Stimulated activated CD4-positive, alpha-beta T cell treated with anti-CD3 and anti-CD28 coated beads, TNF-alpha, amount 100 ng/mL, for 48 hours (primary cell): ENCODE measurements at places on chromosomes 1 and 21.
A peak's percentile ranks its signal among the peaks of the same experiment; 100 is the strongest.

DNA sequence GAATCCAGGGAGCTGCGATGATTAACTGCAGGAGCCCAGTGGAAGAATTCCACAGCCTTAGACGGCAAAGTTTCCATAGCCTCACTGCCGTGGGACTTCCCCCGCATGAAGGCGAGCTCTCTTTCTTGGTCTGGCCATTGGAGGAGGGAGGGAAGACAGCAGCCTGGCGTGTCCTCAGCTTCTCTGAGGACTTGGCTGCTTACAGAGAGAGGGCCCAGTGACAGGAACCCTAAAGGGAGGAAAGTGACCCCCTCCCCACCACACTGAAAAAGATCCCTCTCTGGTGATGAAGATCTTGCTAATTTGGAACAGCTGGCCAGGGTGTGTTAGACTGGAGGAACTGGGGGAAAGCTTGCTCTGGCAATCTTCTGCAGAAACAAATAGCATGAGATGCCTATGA lies 41.0 kb downstream of the ATP2B4 start:
- no peak for DNase-seq

- DNase-seq, result no peak
Observed at GRCh38 chr1:31414980-31415370, 2.0 kb downstream of the SERINC2 start.

- no peak for DNase-seq
Observed at GRCh38 chr1:33094971-33095604, 14.1 kb downstream of the AZIN2 start.

DNA sequence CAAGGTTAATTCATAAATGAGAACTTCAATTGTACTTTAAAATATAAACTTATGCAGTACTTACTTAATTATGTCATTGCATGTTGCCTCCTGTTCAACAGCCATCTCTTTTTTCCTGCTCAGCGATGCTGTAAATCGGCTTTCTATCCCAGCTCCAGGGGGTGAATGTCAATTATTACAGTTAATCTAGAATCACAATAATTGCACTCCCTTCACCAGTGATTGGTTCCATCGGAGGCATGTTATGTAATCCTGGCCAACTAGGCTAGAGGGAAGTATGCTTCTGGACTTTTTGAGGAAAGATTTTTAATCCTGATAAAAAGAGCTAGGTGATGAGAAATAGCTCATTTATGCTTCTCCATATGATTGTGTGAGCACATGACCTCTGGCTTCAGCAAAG lies 53.8 kb upstream of the SGIP1 start:
- no peak for DNase-seq

DNA sequence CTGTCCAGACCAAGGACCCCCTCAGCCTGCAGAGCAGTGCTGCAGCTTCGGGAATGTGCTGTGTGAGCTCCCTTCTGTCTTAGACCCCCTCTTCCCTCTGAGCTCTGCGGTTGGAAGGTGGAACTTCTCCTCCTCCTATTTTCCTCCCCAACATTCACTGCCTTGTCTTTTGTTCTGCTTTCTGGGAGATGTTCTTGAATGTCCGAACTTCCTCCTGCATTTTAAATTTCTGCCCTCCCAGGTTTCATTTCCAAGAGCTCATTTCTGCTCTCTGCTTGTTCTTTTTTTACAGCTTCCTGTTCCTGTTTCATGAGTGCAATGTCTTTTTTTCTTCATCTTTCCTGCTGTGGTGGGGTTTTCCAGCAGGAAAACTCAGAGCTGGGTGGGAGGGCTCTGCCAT lies 29.3 kb downstream of the RRP1 start:
- no peak for DNase-seq

DNA sequence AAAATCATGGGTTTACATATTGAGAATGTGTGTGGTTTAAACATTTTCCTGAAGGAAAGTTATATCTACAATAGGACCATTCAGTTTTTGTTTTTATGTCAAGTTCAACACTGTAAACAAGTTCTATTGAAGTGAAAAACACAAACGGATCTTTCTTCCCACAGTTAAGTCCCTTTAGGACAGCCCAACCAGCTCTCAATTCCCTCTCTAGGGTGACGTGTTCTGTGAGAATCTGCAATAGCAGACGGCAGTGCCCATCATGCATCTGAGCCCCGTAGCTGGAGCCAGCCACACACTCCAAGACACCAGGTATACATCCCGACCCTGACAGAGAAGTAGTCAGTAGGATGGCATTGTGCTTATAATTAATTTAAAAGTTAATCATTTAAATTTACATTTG lies 26.3 kb upstream of the IVNS1ABP start:
- DNase-seq, result no peak

DNA sequence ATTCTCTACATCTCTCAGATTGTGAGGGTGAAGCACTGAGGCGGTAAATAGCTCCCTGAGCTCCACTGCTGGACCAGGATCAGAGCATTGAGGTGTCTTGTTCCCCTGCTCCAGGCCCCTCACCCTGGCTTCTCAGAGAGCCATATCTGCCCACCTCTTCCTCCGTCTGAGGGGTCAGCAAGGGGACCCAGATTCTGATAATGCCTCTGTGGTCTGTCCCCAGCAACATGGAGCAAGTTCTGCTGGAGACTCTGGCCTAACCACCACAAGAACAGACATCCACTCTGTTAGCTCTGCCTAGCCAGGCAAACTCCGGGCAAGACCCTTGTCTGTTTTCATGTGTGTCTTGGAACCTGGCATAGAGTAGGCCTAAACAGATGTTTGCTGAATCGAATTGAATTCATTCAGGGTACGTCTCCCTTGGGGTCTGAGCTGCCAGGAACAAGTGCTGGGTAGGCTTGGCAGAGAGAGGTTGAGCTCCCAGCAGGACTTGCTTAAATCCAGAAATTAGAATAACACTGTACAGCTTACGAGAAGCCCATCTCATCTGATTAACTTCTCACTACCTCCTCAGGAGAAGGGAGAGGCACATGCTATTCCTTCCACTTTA lies 2.3 kb downstream of the TRAF5 start:
- no peak for DNase-seq

DNA sequence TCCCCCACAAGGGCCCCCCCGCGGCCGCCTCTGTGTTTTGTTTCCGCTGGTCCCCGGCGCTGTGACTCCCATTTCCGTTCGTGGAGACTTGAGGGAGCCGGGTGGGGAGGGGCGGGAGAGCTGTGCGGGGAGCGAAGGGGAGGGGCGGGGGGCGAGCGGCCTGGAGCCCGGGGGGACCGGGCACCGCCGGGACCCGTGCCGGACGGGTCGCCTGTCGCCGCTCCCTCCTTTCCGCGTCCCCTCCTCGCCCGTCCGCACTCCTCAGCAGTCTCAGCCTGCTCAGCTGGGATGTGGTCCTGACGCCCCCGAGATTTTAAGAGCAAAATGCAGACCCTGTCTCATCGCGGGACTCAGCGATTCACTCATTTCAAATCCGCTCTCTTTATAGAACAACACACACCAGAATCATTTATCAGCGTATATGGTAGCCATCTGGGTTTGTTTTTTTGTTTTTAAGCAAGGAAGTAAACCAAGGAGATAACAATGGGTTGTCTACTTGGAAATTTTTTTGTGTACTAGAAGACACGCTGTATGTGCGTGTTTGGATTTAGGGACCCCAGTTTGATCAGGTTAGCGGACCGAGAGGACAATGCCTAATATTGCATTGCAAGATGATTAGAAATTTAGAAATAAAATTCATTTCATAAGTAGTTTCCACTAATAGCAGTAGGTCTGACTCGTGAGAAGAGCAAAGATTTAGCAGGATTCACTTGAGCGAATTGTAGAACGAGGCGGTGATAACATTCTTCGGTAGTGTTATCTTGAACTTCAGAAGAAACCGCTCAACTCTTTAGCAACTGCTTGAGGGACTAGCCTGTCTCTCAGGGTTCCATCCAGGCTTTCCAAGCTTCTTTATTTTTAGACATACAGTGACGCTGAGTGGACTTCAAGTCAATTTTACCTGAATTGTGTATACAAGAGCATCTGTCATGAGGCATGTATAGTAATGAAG lies 1.1 kb downstream of the GABPA start:
- DNase-seq, result peak; percentile 61

DNA sequence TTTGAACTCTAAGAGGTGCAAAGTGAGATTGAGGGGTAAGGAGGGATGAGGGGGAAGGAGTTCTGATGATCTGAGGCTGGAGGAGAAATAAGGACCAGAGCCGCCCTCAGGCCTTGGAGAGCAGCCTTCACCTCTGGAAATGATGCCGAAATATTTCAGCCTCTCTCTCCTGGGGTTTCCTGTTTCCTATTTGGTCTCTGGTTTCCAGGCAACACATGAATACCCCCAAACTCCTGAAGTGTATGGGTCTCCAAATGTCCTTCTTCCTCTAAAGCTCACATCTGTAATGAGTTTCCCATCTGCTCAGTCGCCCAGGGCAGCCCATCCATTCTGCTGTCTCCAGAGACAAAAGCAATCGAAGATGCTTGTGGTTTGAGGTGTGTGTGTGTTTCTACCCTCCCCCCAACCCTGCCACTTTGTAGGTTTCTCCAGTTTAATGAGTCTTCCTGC lies 52.0 kb upstream of the FAM20B start:
- no peak for DNase-seq

GRCh38 chr1:243596431-243597062 lies 253.5 kb downstream of the AKT3 start:
- DNase-seq, result no peak

DNA sequence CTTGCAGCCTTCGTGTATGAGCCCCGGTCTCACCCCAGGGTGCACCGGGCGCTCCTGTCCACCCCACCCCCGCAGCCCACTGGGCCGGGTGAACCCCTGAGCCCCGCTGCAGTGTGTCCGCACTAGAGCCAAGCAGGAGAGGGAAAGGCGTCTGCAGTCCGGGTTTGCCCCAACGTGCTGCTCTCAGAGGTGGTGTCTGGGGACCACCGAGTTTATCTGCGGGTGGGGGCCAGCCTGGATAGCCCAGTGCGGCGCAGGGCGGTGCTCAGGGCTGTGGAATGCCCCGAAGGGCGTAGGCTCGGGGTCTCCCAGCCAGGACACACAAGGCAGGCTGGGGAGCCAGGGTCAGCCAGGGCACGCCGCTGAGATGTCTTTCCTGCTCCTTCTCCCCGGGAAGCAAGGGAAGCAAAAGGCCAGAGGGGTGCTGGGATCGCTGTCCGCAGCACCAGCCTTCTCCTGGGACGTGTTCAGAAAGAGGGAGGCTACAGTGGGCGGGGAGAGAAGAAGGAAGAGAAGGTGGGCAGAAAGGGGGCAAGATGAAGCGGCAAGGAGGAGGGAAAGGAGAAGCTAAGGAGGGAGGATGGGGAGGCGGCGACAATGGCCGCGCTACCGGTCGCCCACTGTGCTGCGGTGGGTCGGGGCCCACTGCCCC lies 56.6 kb downstream of the MAB21L3 start:
- no peak for DNase-seq

- no peak for DNase-seq
Observed at GRCh38 chr1:218742467-218743262, 397.5 kb downstream of the TGFB2 start.

DNA sequence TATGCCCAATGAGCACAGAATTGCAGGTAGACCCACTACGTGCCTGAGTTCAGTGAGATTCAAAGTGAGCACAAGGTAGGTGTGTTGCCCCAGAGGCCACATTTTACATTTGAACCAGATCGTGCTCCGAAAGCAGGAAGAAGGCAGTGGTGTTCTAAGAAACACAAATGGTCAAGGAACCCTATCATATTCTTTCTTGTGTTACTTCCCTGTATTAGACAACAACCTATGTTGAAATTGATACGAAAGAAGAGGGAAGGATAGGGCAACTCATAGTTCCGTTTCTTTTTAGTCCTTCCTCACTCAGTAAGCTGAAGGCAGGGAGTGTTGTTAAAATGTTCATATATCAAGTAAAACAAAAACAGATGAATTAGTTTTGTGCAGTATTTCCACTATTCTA lies 33.9 kb downstream of the OLFML2B start:
- DNase-seq, result no peak
